ENCODE measurements at places on chromosomes 7 and 10. TPM values are rescaled to one million over a fixed set of nuclear protein-coding genes. Genes with fewer than 3 reads are reported as not detected.

Gene MARVELD1
- 12.7 TPM for total RNA-seq

Gene SORCS3
- total RNA-seq, result 0.14 TPM

DNA sequence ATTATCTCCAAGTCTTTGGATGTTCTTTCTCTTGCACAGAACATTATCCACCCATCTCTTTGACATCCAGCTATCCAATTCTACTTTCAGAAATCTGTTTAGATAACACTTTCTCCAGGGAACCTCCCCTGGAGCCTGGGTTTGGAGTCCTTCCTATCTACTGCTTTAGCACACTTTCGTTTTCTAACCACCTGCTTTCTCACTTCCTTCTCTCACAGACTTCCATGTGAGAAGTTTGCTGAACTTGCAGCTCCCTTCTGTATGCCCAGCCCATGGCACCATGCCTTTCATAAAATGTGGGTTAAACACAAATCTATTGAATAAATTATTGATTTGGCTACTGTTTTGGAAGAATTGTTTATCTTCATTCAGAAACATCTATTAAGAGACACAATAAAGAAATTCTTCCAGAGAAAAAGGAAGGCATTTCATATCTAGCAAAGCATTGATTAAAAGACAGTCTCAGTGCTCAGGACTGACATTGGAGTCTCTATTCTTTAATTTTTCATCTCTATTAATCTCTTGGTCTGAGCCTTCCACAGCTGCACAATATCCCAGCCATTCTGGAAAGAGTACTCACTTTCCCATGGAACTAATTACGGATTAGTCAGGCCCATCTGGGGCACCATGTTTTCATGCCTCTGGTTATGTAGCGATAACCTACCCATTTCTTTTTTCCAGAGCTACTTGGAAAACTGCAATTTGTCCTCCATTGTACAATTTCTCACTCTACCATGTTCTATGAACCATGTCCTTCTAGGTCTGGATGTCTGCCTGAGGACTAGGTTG is 1077.3 kb downstream of the SORCS3 start:
- H3K4me1 ChIP-seq, result no peaks in the 10 kb centered on the region
- no peaks in the 10 kb centered on the region for H3K36me3 ChIP-seq
- no peak for DNase-seq
- no peaks in the 10 kb centered on the region for H3K27me3 ChIP-seq
- H3K4me3 ChIP-seq, result no peak overlapping the region

DNA sequence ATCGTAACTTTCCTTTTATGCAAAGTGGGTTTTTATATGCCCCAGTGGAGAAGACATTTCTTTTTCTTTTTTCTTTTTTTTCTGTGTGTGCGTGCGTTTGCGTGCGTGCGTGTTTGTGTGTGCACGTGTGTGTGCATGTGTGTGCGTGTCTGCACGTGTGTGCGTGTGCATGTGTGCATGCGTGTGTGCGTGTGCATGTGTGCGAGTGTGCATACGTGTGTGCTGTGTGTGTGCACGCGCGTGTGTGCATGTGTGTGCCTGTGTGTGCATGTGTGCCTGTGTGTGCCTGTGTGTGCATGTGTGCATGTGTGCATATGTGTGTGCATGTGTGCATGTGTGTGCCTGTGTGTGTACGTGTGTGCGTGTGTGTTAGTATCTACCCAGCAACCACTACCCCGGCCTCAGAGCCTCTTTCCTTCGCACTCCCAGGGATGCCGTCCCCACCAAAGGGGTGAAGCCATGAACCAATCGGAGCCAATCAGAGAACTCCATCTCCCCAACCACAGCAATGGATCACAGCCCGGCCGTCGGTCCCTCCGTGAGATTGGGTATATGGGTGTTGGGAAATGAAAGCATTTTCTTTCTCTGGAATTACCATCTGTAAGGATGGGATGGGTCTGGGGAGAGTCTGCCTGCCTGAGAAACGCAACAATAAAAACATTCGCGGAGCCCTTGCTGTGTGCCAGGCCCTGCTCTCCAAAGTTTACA is 92.3 kb downstream of the ELFN1 start:
- H3K27me3 ChIP-seq, result peaks cover 19% of the 10 kb centered on the region
- no peak overlapping the region for H3K27ac ChIP-seq
- no peaks in the 10 kb centered on the region for H3K4me1 ChIP-seq

DNA sequence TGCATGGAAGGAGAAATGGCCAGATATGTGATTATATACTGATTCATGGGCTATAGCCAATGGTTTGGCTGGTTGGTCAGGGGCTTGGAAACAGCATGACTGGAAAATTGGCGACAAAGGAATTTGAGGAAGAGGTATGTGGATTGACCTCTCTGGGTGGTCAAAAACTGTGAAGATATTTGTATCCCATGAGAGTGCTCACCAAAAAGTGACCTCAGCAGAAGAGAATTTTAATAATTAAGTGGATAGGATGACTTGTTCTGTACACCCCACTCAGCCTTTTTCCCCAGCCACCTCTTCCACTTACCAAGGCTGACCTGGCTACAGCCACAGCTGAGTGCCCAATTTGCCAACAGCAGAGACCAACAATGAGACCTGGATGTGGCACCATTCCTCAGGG is 146.7 kb downstream of the GPR37 start:
- H3K27me3 ChIP-seq, result no peaks in the 10 kb centered on the region
- DNase-seq, result no peak
- H3K4me1 ChIP-seq, result no peaks in the 10 kb centered on the region
- no peaks in the 10 kb centered on the region for H3K36me3 ChIP-seq
- H3K4me3 ChIP-seq, result no peak overlapping the region
